A549 treated with AZD2906 at 1 μM for 4 hours (cell line): ENCODE measurements at places on chromosomes 16 and 17. TPM values are rescaled to one million over a fixed set of nuclear protein-coding genes. Genes with fewer than 3 reads are reported as not detected.

Gene TERB1
- 0.05 TPM in 1 of 5 replicates, not detected in the others for total RNA-seq

Gene CHD9NB
- total RNA-seq = 0.88 to 1.3 TPM (median 1.1 TPM) in 5 replicates

Gene FOXL1
- total RNA-seq = 1.3 to 2.1 TPM (median 2.0 TPM) in 5 replicates

Gene MYH2
- total RNA-seq = not detected in 5 replicates

Gene TRPV2
- 0.36 to 0.83 TPM (median 0.53 TPM) in 5 replicates for total RNA-seq

Gene CLEC3A
- not detected in 5 replicates for total RNA-seq

Gene CNGB1
- 0.06 to 0.20 TPM (median 0.10 TPM) in 5 replicates for total RNA-seq

Gene MMP28
- total RNA-seq = 4.9 to 8.4 TPM (median 7.1 TPM) in 5 replicates

Gene TEKT1
- 0.07 to 0.22 TPM (median 0.15 TPM) in 4 of 5 replicates, not detected in the other for total RNA-seq

Gene BICDL2
- total RNA-seq = not detected in 5 replicates

Gene FBXW10
- total RNA-seq = 0.82 to 1.1 TPM (median 0.95 TPM) in 5 replicates
